Nucleus accumbens (tissue), 56 donors: ENCODE measurements at places on chromosomes 1 and 21.

GRCh38 chr1:39927538-39927937, 25.8 kb upstream of the MYCL start:
- no peak for DNase-seq

DNA sequence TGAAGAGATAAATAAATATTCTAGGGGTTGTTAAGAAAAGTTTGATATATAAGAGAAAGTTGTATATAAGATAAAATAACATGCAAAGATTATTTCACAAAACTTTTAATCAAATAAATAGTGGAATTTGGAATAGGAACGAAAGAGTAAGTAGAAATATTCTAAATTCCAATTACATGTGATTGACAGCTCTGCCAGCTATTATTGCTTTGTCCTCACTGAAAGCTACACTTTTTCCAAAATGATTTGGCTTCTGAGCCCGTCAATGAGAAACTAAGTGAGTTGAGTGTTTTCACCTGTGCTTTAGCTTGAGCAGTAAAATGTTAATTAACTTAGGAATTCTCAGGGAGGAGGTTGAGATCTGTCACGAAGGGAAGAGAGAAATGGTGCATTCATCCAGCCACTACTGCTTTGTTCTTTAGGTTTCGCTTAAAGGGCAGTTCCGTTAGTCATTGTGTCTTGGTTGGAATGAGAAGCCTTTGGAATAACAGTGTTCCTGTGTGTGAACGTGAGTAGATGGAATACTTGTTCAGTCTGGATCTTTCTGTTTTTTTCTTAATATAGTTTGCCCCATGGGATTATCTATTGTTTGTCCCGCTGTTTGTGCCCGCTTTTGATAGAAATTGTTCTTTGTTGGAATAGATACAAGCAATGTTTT, 63.3 kb upstream of the CR1L start:
- DNase-seq = no peak

GRCh38 chr21:44918581-44919033, 2.1 kb downstream of the ITGB2 start:
- no peak for DNase-seq

- DNase-seq = no peak
Measured at GRCh38 chr1:118948351-118948750, 39.8 kb downstream of the TBX15 start.

- DNase-seq = no peak
Measured at GRCh38 chr1:10775763-10776162, 20.7 kb downstream of the CASZ1 start.

DNA sequence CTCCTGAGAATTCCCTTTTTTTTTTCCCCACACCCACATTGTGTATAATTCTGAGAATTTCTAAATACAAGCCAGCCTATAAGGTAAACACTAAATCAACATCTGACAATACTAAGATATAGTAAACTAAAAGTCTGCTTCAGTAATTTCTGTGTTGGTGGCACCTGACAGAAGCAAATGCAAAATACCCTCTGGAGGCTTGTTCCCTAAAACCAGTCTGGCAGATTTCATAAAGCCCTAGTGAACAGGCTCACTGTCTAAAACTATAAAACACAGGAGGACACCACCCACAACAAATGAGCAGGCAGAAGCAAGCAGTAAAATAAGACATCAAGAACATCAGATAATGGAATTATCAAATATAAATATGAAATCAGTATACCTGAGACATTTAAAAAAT, 11.5 kb downstream of the TRIM33 start:
- DNase-seq = no peak

- DNase-seq = no peak
Measured at GRCh38 chr1:163875927-163876320, 554.2 kb downstream of the NUF2 start.

GRCh38 chr1:151618470-151618869, 6.6 kb downstream of the SNX27 start:
- no peak for DNase-seq

DNA sequence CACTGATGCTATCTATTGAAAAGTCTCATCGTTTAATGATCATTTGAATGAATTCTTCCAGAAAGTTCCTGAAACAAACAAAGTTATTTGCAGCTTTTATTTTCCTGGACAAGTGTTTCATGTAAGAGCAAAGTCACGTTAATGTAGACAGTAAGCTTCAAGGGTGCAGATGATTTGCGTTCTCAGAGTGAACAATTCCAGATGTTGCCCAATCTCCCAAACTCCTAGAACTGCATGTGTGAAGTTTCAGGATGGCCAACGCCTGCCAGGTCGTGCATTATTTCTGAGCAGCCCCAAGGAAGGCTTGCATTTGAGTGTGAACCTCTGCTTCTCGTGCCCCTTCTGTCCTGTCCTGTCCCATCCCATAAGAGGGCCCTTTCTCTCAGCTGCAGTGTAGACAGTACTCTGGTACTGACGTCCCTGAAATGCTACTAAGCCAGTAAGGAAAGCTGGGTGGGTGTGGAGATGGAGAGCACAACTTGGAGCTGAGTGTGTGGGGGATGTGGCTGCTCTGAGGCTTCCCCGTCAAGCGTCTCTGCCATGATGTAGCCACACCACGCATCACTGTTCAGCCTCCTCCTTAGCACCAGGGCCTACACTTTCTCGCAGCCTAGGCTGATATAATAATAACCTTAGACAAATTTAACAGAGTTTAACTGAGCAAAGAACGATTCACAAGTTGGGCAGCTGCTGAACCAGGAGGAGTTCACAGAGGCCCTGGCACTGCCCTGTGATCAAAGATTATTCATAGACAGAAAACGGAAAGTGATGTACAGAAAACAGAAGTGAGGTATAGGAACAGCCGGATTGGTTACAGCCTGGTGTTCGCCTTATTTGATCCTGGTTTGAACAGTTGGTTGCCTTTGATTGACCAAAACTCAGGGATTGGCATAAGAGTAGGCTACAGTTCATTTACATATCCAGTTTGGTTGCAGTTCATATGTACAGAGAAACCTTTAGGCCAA, 50.4 kb downstream of the RHOU start:
- no peak for DNase-seq

DNA sequence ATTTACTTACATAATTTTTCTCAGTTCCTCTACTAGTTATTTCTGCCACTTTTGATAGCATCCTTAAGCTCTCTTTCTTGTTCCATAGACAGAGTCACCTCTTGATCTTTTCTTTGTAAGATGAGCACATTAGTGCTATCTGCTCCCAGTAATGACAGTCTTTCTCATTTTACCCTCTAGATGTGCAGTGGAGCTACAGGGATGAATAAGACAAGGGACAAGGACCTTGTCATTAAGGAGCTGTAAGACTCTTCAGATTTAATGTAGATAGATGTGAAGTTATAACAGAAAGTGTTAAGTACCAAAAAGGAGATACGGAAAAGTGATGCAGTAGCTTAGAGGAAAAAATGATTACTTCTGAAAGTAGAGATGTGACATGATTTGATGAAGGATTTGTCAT, 20.4 kb downstream of the SCP2 start:
- no peak for DNase-seq

DNA sequence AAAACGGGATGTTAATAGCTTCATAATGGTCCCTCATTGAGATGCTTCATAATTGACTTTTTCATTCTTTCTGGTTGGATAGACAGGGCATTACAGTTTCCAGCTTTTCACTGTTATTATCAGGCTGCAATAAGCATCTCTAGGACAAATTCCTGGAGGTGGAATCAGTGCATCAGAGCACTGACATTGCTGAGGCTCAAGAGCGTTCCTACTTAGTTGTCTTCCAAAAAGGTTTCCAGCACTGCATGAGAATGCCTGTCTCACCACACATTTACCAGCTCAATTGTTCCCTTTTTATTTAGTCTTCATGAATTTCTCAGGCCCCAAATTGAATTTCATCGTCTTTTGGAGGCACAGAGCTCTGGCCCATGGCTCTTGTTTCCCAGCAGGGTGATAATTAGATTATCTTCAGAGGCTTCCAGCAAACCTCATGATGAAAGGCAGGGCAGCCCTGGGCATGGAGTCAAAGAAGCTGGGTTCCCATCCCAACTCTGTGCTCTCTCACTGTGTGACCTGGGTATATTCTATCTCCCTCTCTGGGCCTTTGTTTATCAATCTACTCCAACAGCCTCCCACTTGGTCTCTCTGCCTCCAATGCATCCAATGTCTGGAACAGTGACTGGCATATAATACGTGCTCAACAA, 451.4 kb downstream of the PTPRU start:
- DNase-seq = no peak

DNA sequence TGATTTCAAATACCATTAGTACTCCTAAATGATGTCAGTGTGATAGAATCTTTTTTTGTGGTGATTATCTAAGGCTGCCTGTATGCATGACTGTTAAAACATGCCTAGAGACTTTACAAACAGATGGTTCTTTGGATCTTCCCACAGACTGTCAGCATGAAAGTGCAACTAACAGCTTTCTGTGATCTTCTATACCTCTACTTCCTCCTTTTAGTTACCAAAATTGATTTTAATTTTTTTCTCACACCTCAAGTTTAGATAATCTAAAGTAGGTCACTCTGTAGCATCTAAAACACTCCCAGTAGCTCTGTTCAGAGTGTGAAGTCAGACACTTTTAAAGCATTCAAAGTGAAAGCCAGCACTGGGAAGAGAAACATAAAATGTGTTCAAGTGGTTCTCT, 534.5 kb downstream of the PTPRC start:
- no peak for DNase-seq

DNA sequence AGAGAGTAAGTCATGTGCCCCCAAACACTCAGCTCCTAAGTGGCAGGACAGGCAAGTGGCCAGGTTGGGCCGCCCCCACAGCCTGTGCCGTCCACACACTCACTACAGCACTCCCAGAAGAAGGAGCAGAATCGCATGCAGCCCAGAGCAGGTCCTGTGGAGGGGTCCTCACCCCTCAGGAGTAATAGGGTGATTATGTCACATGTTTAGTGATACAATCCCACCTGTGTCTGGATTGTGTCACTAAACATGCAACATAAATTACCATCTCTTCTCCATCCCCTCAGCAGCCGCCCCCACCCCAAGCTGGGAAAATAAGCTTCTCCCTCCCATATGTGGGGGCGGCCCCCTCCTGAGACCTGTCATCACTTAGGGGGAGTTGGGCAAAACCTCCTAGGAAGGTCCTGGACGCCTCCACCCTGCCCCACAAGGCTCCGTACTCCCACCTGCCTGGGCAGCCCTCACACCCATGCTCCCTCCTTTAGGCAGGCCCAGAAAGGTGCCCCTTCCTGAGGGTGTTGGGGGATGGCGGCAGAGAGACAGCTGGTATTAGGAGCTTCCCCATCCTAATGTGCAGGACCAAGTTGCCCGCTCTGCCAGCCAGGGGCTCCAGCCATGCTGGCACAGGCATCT, 56.9 kb downstream of the STUM start:
- no peak for DNase-seq

- DNase-seq = no peak
Measured at GRCh38 chr1:201552941-201553351, 14.0 kb downstream of the NAV1 start.

GRCh38 chr1:154661110-154661509, 53.1 kb upstream of the ADAR start:
- no peak for DNase-seq

DNA sequence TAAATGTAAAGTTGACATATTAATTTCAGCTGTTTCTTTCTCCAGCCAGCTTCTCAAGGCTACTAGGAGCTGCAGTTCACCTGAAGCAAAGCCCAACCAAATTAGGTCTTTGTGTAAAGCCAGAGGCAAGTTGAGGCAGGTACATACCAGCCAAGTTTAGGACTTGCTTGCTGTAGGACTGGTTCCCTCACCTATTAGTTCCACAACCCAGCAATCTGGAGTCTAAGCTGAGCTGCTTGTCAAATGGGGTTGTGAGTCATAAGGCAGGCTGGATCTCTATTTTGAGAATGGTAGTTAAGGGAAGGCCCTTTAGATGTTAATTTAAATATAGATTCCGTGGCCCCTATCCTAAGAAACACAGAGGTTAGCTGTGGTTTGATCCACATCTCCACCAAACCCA, 7.6 kb upstream of the FLG2 start:
- no peak for DNase-seq

DNA sequence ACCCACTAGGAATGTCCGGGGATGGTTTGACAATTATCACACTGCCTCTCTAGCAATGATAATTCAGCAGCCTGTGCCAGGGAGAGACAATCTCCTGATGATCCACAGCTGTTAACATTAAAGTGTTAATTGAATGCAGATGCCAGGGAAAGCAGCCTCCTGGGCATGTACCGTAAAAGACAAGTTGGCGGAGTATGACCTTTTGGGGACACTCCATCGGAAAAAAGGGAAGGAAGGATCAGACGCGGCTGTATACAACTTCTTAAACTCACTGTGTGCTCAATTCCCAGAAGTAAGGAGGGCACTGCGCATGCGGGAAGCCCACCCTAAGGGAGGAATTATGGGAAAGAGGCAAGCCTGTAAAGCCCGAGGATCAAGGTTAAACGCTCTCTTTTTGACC, 62.6 kb downstream of the MAP3K7CL start:
- DNase-seq = no peak

GRCh38 chr1:1041092-1041523, 21.2 kb downstream of the AGRN start:
- no peak for DNase-seq

DNA sequence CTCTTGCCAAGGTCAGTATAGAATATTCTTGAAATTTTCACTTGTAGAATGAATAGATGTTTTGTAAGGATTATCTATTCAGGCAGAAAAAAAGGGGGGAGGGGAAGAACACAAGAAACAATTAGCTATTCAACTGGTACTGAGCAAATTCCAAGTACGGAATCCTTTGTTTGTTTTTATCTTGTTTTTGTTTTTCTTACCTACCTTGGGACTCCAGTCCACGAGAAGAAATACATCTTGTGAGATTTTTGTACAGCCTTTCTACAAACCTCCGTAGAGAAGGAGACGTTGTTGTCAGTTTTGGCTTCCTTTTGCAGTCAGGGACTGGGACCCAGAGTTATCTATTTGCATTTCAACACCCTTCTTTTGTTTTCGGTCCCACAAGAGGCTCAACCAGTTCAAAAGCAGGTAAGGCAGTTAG, 36.0 kb downstream of the ZNF281 start:
- no peak for DNase-seq

DNA sequence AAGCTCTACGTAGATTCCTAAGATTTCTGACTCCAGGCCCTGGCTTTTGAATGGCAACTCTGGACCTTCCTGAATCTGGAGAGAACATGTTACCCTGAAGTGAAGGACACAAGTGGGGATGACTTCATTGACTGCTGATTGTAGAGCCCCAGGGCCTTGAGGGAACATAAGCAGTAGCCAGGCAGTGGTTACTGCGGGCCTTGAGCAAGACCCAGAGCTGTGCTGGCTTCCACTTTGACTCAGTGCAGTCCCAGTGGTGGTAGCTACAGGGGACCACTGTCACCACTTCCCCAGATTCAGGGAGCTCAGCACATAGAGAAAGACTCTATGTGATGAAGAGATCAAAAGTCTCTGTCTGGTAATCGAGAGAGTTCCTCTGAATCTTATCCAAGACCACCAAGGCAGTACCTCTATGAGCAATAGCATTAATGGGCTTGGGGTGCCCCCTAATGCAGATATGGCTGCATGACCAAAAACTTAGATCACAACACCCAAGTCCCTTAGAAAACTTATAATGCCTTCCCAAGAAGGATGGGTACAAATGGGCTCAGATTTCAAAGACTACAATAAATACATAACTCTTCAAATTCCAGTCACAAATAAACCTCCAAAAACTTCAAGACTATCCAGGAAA, 1278.3 kb downstream of the AMY1C start:
- DNase-seq = no peak
